ENCODE measurements at places on chromosomes 13 and 19.

- DNase-seq = no peak
Observed at GRCh38 chr13:73687929-73688328, 446.3 kb downstream of the KLF12 start.

DNA sequence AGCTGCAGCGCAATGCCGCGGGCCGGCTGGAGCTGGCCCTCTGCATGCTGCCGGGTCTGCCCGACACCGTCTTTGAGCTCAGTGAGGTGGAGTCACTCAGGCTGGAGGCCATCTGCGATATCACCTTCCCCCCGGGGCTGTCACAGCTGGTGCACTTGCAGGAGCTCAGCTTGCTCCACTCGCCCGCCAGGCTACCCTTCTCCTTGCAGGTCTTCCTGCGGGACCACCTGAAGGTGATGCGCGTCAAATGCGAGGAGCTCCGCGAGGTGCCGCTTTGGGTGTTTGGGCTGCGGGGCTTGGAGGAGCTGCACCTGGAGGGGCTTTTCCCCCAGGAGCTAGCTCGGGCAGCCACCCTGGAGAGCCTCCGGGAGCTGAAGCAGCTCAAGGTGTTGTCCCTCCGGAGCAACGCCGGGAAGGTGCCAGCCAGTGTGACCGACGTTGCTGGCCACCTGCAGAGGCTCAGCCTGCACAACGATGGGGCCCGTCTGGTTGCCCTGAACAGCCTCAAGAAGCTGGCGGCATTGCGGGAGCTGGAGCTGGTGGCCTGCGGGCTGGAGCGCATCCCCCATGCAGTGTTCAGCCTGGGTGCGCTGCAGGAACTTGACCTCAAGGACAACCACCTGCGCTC, 3.8 kb upstream of the MAP2K7 start:
- DNase-seq = no peak

GRCh38 chr13:91719033-91719432, 320.6 kb downstream of the GPC5 start:
- no peak for DNase-seq

GRCh38 chr19:47518139-47518538, 3.3 kb upstream of the NAPA start:
- no peak for DNase-seq

DNA sequence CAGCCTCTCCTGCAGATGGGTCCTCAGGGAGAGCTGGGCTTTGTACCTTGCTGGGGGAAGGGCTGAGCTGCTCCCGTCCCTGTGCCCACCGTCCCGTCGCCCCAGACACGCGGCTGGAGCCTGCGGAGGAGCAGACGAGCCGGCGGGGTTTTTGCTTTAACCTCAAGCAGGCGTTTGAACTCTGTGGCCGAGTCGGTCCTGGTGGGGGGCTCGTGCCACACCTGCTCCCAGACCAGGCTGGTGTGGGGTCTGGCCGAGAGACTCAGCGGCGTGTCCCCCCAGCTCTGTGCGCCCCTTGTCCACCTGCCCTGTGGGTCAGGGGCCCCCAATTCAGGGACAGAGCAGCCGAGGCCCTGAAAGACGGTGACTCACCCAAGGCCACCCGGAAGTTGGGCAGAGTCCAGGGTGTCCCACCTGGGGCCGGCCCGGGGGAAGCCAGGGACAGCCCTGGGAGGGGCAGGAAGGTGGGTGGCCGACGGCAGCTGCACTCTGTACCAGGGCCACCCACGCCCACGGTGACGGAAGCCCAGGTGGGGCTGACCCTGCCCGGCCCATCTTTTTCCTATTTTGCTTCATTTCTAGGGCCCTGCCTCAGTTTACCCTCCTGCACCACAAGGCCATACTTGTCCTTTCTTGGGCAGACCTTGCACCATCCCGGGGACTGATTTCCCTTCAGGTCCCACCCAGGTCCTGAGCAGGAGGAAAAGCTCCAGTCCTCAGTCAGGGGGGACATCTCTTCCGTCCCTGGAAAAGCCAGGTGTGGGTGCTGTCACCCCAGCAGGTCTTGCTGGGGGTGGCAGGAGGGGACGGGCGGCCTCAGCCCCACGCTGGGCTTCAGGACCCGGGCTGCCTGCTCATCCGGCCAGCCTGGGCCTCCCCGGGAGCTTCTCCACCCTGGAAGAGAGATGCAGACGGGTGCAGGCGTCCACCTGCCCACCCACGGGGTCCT, 5.3 kb downstream of the EFNA2 start:
- no peak for DNase-seq

- no peak for DNase-seq
Observed at GRCh38 chr13:98239162-98240076, 62.4 kb upstream of the RNF113B start.

DNA sequence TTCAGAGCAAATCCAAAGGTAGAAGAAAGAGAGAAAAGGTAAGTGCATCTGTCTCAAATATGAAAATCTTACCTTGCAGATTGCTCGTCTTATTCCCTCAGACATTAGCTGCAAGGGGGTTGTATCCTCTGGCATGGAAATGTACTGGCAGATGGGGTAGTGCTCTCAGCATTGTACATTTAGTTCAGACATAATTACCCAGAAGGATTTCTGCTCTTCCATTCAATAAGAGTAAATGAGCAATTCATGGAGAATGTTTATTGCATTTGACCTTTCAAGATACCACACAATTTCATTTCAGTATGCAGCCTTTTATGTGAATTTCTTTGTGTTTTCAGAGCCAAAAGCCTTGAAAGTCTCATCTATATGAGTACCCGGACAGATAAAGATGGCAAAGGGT, 63.8 kb downstream of the SCEL start:
- no peak for DNase-seq

DNA sequence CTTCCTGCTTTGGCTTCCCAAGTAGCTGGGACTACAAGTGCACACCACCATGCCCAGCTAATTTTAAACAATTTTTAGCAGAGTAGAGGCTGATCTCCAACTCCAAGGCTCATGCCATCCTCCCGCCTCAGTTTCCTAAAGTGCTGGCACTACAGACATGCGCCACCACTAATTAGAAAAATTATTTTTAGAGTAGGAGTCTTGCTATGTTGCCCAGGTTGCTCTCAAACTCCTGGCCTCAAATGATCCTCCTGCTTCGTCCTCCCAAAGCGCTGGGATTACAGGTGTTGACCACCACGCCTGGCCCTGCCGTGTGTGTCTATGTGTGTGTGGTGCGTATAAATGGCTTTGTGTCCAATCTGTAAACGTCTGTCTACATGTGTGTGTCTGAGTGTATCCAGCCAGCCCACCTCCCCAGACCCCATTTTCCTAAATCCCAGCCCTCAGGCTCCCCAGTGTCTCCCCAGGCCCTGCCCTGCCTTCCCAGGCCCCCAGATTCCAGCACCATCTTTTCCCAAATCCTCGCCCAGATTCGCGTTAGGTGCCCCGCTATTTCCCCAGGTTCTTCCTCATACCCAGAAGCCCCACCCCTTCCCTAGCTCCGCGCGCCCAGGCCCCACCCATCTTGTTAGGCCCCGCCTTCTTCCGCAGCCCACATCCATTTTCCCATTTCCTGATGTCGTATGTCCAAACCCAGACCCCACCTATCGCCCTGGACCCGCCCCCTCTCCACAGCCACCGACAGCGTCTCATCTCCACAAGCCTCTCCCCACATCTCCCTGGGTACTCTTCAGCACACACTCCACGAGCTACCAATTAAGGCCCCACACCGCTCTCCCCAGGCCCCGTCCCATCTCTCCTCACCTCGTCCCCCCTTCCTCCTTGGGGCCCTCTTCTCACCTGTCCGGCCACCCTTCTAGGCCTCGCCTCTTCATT, 24.9 kb downstream of the SLC8A2 start:
- no peak for DNase-seq

- no peak for DNase-seq
Observed at GRCh38 chr13:28583651-28584091, 75.3 kb upstream of the POMP start.

DNA sequence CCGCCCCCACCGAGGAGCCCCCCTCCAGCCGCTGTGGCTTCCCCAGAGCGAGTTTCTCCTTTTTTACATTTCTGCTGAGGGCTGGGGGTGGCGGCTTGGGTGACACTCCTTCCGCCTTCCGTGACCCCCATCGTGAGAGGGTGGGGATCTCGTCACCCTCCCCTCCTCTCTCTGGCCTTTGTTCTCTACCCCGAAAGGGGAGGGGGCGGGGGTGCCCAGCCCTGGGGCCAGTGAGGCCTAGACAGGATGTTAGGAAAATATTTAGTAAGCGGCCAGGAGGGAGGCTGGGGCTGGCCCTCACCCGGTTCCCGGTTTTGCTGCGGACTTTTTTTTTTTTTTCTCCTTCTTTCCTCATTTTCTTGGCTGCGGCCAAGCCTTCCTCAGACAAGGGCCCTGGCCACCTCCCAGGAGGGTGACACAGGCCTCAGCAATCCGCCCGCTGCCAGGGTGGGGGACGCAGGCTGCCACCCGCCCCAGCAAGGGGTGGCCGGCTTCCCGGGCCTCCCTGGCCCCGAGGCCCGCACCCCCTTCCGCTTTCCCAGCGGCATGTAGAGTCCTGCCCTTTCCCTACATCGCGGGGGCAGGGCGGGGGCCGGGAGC, 3.9 kb downstream of the MIDN start:
- DNase-seq = no peak

DNA sequence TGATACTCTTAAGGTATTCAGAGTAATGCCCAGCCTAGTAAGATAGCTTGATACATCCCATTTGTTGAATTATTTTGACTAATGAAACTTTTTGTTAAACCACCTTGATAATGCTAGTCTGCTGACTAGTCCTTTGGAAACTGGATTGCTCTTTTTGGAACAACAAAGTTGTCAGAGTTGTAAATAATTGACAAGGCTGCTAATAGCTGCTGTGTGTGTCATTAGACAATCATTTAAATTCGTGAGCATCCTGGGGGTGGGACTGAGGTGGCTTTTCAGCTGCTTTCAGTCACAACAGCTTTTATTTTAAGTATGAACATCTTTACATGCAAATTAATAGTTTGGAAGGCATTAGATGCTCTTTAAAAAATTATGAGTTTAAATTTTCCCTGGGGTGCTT, 153.5 kb downstream of the HS6ST3 start:
- DNase-seq = no peak

GRCh38 chr13:106372199-106373155, 163.0 kb downstream of the EFNB2 start:
- DNase-seq = no peak

DNA sequence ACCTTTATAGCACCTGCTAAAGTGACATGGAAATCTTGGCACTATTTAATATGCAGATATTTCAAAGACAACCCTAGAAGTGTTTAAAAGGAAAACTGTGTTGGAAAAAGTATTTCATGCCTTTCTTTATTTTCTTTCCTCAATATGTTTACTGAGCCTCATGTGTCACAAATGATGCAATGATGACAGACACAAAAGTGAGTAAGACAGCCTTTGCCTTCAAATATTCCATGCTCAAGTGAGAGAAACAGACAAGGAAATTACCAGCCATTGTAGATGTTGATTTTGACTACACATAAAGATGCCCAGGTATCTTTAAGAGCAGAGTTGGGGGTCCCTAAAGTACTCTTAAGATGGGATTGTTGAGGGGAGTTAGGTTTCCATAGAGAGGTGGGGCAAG, 48.0 kb upstream of the TPP2 start:
- DNase-seq = no peak

GRCh38 chr19:46133777-46134241, 9.3 kb upstream of the IGFL3 start:
- no peak for DNase-seq

DNA sequence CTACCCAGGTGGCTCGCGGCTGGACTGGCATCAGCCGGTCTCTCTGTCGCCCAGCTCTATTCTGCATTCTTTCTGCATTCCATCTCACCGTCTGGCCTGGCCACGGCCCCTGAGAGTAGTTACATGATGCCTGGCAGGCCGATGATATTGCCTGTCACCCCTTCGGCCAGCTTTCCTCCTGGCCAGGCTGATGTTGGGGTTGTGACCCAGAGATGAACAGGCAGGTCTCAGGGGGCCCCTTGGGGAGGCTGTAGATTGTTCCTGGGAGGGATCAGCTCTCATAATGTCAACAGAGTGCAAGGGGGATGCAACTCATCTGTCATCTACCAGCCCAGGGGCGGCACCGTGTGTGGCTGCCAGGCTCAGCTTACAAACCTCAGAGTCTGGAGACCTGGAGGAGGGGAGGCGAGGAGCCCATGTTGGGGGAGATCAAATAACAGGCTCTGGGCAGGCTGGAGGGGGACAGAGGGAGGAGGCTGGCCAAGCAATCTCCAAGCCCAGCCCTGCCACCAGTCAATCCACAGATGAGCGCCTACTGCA, 13.6 kb upstream of the FBXO17 start:
- DNase-seq = peak; percentile 81

GRCh38 chr19:48405850-48406249, 12.4 kb downstream of the GRIN2D start:
- no peak for DNase-seq

- DNase-seq = no peak
Observed at GRCh38 chr13:98652721-98653462, 76.0 kb upstream of the STK24 start.

DNA sequence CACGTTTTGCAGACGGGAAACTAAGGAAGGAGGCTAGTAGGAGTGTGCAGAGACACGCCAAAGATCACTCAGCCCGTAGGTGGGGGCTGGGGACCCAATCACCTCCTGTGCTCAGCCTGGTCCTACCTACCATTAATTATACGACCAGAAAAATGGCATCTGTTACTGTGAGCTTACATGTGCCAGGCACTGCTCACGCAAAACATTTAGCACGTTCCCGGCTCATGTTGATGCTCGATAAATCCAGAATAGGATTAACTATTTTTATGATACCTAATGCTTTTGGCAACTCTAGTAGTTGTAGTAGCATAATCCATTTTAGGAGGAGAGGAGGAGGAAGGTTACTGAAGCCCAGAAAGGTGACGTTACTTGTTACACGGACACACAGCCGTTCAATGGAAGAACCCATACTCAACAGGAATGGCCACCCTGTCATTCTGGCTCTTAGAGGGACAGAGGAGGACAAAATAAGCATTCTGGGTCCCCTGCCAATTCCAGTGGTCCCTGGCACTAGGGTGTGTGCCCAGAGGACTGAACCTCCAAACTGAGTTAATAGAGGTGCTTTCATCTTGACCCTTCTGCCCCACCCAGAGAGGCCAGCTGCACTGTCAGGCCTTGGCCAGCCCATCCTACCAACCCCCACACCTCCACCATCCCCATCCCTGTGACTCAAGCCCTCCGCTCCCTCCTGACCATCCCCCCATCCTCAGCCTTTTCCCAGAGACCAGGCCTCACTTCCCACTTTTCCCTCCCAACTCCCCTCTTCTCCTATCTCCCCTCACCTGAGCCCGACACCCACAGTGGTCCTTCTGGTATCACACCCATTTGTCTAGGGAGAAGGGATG, 5.0 kb upstream of the EML2 start:
- DNase-seq = no peak
